Thymus (tissue), 14 donors: ENCODE measurements at places on chromosomes 3 and 15. TPM values are rescaled to one million over a fixed set of nuclear protein-coding genes. Genes with fewer than 3 reads are reported as not detected.
A peak's percentile ranks its signal among the peaks of the same experiment; 100 is the strongest.

Gene THRB
- 2.2 TPM for total RNA-seq

Gene GCSAM
- 40.1 TPM for total RNA-seq

Gene THAP10
- total RNA-seq, result 0.52 TPM

Gene EFCC1
- 1.0 TPM for total RNA-seq

Gene FAM219B
- total RNA-seq, result 28.0 TPM

Gene APBA2
- 6.7 TPM for total RNA-seq

Gene TMCO5A
- not detected for total RNA-seq

DNA sequence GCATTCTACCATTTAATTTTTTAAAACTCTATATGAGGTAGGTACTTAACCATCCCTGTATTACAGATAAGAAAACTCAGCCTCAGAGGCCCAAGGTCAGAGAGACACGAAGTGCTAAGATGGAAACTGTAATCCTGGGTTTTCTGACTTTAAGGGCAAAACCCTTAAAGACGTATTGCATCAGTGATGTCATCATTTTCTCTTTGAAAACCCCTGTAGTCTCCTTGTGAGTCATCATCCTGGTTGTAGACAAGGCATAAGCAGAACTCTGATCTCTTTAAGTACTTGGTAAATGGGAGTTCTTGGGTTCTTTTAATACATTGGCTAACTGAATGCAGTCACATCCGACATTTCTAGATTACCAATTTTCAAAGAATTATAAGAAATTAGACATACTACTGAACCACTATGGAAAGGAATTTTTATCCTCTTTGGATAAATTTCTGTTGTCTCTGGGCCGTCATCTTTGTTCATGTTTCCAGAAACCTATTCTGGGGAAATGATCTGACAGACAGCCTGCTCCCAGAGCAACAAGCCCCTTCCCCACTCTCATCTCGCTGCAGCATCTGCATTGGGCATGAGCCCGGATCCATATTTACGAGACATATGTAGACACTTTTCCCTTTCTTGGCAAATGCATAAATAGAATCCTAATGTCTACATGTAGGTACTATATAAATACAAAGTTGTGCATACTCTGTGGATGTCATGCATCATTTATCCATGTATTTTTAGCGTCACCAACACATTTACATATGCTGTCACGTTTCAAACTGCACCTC is 48.7 kb upstream of the MDFIC2 start:
- no peak for DNase-seq

DNA sequence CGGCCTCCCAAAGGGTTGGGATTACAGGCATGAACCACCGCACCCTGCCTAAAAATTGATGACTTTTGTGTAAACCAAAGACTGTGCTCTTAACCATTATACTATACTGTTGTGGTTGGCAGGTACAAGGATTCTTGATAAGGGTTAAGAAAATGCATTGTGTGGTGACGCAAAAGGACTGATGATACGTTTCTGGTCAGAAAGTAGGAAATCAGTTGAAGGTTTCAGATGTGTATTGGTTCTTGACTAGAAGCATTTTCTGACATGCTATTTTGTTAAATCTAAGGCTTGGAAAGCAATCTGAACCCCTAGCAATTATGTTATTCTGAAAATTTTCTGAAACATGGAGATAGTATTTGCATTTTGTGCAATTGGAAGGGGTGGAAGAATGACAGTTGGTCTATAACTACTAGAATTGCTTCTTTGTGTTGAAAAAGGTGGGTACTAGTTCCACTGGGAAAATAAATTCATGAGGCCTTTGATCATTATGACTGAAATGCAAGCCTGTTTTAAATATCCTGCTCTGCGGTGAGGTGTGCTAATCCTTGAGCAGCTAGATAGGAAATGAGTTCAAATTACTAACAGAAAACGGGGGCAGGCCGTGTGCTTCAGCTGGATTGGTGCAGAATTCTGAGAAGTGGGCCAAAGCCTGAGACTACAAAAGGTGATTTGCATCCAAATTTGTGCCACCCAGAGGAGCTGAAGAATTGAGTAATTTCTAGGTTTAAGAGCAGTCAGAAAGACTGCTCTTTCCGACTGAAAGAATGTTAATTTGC is 66.0 kb upstream of the LRRFIP2 start:
- DNase-seq, result no peak

GRCh38 chr3:188673646-188674186 is 498.1 kb upstream of the TPRG1 start:
- DNase-seq, result no peak

GRCh38 chr3:77414881-77415280 is 375.0 kb downstream of the ROBO2 start:
- no peak for DNase-seq

DNA sequence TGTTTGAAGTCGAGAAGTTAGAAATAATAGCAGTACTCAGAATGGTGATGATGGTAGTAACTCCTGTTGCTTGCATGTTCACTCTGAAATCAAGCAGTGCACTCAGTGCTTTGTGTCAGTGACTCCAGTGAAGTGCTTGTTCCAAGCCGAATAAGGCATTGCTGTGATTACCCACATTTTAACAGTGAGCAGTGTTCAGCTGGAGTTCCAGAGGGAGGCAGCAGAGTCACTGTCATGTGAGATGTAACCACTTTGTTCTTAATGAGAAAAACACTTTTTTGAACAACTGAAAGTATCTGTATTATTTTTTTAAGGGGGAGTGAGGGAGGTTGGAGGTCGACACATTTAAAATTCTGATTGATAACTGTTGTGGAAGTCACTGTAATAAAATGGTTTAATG is 3.7 kb downstream of the MDFIC2 start:
- DNase-seq, result no peak

- DNase-seq, result no peak
Measured at GRCh38 chr3:156184156-156184555, 63.8 kb downstream of the KCNAB1 start.

DNA sequence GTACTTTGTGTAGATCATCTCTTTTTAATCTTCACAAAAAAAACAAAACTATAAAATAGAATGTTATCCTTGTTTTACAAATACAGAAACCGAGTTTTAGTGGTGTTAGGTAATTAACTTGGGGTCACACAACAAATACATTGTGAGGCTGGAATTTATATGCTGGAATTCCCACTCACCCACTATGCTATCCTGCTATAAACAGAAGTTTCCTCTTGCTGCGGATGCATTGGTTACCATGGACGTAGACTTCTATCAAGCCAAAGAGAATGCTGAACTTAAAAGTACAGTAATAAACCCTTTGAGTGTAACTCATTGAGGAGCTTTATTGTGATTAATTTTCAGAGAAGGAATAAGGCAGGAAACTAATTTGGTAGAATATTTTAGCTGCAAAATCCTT is 9.2 kb downstream of the SNAP23 start:
- DNase-seq, result no peak

DNA sequence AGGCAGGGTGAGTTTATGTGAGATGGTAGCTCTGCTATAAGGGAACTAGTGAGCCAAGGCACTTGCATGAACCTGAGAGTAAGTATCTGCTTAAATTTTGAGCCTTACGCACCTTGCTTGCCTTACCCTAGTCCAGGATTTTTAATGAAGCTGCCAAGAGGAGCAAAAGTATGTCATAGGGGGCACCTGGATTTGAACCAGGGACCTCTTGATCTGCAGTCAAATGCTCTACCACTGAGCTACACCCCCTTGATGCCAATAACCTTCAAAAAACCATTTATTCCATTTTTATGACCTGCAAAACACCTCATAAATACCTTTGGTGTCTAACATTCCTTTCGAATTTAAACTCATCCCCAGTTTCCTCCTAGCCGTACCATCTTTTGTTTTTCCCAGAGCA is 88.3 kb upstream of the ACP3 start:
- DNase-seq, result no peak

DNA sequence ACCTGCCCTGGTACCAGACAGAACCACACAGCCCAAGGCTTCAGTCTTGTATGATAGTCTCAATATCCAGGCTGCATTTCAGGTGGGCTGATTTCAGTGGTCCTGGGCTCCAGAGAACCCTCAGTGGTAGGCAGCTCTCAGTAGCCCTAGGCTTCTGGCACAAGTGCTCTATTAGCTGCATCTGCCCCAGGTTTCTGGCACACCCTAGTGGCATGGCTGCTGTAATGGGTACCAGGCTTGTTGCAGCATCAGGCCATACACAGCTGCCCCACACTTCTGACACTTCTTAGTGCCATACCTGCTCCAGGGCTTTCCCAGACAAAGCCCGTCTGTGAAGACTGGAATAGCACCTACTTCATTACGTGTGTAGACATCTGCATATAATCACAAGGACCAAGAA is 1062.2 kb upstream of the EPHA6 start:
- DNase-seq, result no peak

DNA sequence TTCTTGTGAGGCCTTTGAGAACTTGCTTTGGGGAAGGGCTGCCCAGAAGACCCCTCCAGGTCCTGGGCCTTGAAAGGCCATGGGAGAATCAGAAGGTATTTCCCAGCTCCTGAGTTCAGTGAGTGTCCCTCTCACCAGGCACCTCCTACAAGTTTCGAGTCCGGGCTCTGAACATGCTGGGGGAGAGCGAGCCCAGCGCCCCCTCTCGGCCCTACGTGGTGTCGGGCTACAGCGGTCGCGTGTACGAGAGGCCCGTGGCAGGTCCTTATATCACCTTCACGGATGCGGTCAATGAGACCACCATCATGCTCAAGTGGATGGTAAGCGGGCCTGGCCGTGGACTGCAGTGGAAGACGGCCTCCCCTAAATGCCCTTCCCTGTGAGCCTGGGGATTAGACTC is 68.3 kb downstream of the BOC start:
- no peak for DNase-seq

DNA sequence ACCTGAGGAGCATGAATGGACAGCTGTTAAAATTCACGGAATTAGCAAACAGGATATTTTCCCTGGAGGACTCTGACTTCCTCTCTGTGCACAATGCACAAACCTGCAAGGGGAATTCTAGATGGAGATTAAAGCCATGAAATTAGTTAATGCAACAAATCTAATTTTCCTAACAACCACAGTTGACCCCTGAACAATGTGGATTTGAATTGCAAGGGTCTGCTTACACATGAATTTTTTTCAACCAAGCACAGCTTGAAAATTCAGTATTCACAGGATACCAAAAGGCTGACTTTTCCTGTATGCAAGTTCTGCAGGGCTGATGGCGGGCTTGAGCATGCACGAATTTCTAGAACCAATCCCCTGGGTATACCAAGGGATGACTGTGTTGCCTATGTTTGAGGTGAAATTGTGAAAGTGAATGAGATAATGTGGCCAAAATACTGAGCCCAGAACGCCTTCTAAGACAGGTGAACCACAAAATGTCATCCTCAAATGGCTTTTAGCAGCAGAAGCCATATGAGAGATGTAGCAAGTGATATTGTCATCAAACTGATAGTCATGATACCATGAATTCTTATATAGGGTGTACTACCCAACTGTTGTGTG is 52.5 kb downstream of the COL8A1 start:
- DNase-seq, result no peak

- DNase-seq, result peak; percentile 39
Measured at GRCh38 chr15:75508840-75509532, 57.5 kb upstream of the SIN3A start.

- no peak for DNase-seq
Measured at GRCh38 chr3:8581806-8582445, 62.7 kb downstream of the SSUH2 start.

DNA sequence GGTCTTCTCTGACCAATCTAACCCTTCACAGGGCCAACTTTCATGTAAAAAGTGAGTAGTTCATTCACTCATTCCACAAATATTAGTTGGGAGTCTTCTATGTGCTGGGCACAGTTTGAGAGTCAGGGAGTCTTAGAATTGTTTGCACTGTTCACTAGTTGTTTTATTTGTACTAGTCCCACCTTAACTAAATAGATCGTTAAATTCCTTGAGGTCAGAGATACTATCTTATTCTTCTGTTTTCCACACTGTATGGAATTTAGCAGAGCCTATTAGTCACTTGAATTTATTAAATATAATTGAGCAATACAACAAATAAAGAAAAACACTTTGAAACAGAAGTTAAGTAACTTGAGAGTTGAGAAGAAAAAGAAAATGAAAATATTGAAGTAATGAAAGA is 40.8 kb upstream of the SPTSSB start:
- DNase-seq, result no peak

GRCh38 chr15:29442532-29442931 is 172.9 kb upstream of the NSMCE3 start:
- DNase-seq, result no peak

- no peak for DNase-seq
Measured at GRCh38 chr15:88090481-88091011, 166.0 kb downstream of the NTRK3 start.

- no peak for DNase-seq
Measured at GRCh38 chr3:89380016-89380415, 272.6 kb downstream of the EPHA3 start.
